ENCODE measurements at places on chromosomes 16 and 17. TPM values are rescaled to one million over a fixed set of nuclear protein-coding genes. Genes with fewer than 3 reads are reported as not detected.

DNA sequence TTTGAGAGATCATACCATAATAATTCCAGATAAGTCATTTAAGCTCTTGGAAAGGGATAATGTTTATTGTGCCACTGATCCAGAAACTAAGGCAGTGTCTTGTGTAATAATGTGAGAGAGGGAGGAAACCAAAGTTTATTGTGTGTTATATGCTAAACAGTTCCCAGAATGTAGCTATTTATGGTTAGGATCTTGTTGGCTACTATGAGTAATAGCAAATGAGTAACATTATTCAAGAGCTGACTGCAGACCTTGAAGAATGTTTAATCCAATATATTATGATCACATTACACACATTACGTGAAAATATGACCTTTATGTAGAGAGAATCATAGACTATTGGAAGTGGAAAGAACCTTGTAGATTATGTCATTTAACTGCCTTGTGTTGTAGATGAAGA is 139.5 kb downstream of the BCAS3 start:
- peak; percentile 93 for DNase-seq

Gene ZP2
- total RNA-seq, result not detected

Gene TBL3
- total RNA-seq, result 23.9 TPM

- DNase-seq, result no peak
Observed at GRCh38 chr17:12839042-12839441, 49.7 kb downstream of the ARHGAP44 start.

DNA sequence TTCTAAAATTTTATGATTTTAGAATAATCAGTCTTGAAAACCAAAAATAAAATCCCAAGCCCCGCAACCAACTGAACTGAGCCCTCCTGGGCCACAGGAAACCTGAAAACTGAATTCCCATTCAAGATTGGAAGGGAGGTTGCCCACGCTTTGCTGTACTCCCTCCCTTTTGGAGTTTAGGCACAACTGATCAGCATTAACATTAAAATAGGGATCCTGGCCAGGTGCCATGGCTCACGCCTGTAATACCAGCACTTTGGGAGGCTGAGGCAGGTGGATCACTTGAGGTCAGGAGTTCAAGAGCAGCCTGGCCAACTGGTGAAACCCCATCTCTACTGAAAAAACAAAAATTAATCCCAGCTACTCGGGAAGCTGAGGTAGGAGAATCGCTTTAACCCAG is 52.7 kb upstream of the NETO2 start:
- no peak for DNase-seq

Gene CDRT15L2
- total RNA-seq, result not detected

DNA sequence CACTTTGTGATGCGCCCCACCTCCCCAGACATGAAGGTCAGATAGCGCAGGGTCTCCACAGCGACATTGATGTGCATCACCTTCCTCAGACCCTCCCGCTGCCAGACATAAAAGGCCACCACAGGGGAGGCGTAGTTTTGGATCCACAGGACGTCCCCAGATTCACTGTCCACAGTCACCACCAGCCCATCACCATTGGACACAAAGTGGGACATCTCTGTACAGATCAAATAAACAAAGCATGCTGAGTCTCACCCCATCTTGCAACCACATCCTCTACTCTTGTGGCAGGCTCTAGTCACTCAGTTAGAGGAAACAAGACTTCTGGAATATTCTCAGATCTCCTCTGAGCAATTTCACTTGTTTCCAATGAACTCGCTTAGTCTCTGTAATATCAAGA is 46.3 kb upstream of the ICAM2 start:
- DNase-seq, result no peak

DNA sequence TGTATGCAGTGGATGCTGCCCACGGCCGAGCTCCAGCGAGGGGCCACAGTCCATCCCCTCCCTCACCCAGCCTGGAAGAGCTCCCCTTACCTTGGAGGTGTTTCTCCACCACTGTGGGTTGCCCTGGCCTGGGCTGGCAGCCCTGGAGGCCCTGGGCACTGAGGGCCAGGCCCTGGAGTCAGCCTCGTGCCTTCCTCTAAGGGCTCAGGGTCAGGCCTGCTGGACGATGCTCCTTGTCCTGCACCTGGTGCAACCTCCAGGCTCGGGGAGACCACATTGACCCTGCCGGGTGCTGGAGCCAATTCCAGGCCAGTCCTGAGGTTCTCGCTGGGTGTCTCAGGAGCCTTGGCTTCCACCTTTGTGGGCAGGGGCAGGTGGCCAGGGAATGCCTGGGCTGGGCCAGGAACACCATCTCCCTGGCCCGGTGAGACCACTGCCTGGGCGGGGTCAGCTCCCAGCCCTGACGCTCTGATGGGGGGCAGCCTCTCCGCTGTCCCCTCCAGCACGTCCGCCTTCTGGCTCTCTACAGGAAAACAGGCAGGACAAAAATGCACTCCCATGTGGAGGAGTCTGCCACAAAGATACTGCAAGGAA is 10.4 kb downstream of the MYLK3 start:
- no peak for DNase-seq

- no peak for DNase-seq
Observed at GRCh38 chr16:87235810-87236515, 81.2 kb downstream of the C16orf95 start.

Gene CD300H
- total RNA-seq, result not detected

Gene HBZ
- not detected for total RNA-seq

DNA sequence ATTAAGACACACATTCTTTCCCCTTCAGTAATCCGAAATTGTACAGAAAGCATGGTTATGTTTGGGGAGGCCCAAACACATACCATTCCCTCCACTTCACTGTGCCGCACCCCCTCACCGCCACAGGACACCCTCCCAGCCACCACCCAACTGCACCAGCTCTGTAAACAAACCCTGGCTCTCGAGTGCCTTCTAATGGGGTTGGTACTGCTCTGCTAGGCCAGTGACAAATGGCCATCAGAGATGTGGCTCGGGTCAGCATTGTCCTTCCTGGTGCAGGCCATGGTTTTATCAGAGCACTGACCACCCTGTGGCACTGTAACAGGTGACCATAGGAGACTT is 24.0 kb upstream of the SREBF1 start:
- DNase-seq, result no peak

Gene TP53TG3E
- total RNA-seq, result not detected

- DNase-seq, result no peak
Observed at GRCh38 chr17:1492249-1493206, at the start of gene MYO1C. TSS of gene MYO1C (minus strand) at chr17:1492686. CDS start at chr17:1492487, 199 bp downstream.

Gene PRR11
- total RNA-seq, result 1.0 TPM

Gene RNF43
- total RNA-seq, result under 0.01 TPM

DNA sequence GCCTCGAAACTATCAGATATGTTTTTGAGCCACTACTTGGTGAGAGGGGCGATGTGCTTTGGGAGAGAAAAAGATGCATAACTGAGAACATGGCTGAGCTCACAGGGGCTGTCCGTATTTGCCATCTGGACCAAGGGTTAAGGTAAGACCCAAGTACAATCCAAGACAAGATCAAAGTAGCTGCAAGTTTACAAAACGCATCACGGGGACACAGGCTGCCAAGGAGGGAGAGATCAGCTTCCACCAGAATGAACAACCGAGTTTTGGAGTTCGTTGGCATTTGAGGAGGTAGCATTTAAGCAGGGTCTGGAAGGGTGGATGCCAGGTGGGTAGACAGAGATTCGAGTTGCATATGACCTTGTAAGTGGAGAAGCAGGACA is 2.2 kb downstream of the PITPNC1 start:
- DNase-seq, result no peak

Gene EMP2
- 22.5 TPM for total RNA-seq

Gene RANBP10
- total RNA-seq, result 4.6 TPM

DNA sequence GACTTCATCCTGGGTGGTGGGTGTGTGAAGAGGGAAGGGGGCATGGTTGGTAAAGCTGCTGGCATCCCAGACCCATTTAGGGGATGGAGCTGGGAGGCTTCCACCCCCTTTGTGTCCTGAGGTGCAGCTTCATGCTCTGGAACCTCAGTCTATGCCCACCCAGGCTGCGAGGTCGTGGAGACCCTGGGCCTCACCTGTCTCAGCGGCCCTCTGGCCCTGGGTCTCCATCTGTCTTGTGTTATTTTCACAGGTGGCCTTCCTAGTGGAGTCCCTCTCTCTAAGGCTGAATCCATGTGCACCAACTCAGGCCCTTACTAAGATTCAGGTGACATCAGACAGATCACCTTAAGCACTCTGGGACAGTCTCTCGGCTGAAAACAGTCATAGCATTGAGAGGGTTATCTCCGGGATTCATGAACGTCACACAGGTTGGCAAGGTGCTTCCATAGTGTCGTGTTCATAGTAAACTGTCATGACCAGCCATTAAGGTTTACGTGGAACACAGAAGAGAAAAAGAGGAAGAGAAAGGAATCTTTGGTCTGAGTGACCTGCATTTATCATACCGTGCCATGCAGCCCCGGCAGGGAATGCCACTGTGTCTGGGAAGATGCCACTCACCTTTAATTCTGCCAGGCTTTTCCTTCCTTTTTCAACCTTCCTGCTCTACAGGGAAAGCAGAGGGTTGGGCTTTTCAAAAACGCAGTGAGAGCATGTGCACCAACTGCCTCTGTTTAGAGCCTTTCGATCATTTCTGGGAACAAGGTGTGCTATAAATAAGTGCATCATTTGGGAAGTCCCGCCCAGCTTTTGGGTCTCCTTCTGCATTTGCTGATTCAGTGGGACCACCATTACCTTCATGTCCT is 4.5 kb upstream of the FOXL1 start:
- no peak for DNase-seq

DNA sequence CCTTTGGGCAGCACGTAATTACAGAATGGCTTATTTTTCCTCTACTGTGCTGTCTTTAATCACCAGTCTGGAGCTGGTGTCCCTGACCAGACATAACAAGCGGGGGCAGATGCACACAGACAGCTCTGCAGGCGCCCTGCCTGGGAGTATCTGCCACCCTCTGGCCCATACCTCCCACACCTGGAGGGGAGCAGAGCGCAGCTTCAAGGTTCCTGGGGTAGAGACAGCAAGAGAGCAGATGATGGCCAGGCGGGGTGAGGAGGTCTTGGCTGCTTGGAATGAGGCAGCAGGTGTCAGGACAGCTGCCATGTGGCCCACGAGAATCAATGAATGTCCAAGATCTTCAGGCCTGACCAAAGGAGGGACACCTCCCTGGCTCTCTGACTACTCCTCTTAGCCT is 23.8 kb downstream of the TMEM94 start:
- no peak for DNase-seq

Gene CPHXL2
- total RNA-seq, result not detected

Gene SSTR5
- not detected for total RNA-seq

Gene AIPL1
- total RNA-seq, result under 0.01 TPM

- DNase-seq, result peak; percentile 91
Observed at GRCh38 chr17:7841396-7841914, 7.4 kb downstream of the KDM6B start.

- DNase-seq, result no peak
Observed at GRCh38 chr17:32518646-32519227, 31.9 kb downstream of the CDK5R1 start.

GRCh38 chr17:73142872-73143381 is 21.9 kb upstream of the SSTR2 start:
- no peak for DNase-seq

Gene MPO
- not detected for total RNA-seq

DNA sequence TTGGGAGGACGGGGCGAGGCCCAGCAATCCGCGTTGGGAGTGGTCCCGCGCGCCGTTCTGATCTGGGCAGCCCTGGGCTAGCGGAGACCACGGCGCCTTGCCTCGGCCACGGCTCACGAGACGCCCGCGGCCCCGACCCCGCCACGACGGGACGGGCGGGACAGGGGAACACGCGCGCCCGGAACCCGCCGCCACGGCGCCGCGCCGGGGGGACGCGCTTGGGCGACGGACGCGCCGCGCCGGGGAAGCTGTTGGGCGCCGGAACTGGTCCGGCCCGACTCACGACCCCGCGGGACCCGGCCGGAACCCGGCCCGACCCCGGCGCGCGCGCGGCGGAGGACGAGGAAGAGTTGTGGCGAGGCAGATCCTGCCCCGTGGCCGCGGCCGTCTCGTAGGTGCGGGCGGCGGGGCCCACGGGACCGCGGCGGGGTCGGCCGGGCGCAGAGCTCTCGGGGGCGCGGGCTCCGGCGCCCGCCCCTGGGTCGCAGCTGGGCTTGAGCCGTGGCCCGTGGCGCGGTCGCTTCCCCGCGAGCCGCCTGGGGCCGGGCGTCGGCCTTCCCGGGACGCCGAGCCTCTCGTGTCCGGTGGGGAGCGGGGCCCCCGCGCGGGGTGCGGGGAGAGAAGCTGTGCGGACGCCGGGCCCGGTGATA is at the start of gene ACSF3:
Gene ACSF3, plus strand, starts transcription at position 251 of the 650 bp plus-strand sequence. CDS start 6,830 bp downstream, outside the sequence.
- peak; percentile 56 for DNase-seq

- no peak for DNase-seq
Observed at GRCh38 chr17:59328601-59329000, 2.9 kb upstream of the YPEL2 start.

DNA sequence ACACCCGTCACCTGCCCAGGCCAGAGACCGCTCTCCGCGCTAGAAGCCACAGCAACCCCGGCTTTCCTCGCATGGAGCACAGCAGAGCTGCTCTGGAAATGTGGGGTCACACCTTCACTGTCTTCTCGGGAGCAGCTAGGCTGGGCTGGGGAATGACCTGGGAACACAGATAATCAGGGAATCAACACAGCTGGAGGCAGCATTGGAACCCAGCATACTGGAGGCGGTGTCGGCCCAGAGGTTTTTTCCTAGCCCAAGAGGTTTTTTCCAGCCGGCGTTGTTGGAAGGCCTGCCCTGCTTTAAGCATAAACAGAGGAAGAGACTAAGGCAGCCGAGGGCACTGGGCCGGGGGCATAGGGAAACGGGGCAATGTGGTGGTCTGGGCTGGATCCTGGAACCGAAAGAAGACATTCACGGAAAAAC is 791 bp upstream of the PLD6 start:
- DNase-seq, result no peak

- no peak for DNase-seq
Observed at GRCh38 chr17:48123111-48123510, 15.5 kb downstream of the SNX11 start.

DNA sequence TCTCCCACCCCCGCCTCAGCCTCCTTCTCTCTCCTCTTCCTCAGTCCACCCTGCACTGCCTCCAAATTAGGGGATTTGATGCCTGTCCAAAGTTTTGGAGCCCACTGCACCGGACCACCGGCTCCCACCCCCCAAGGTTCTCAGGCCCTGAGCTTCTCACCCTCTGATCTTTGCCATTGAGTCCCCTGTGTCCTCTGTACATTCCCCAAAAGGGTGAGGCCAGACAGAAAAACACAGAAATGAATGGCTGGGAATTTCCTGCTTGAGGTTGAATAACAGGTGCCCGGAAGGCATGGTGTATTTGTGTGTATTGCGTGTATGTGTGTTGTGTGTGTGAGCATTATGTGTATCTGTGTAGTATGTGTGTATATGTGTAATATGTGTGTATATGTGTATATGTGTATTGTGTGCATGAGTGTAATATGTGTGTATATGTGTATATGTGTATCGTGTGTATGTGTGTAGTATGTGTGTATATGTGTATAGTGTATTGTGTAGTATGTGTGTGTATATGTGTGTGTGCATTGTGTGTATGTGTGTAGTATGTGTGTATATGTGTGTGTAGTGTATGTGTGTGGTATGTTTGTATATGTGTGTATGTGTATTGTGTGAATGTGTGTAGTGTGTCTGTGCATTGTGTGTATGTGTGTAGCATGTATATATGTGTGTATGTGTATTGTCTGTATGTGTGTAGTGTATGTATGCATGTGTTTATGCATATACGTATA is 16.0 kb upstream of the CCL17 start:
- DNase-seq, result no peak

- DNase-seq, result no peak
Observed at GRCh38 chr16:57107321-57107922, 15.0 kb downstream of the CPNE2 start.

Data from fibroblast of lung (primary cell).